Fibroblast of skin of back (primary cell): ENCODE measurements at places on chromosomes 3 and 15.
A peak's percentile ranks its signal among the peaks of the same experiment; 100 is the strongest.

GRCh38 chr3:22691407-22691806 lies 511.7 kb upstream of the UBE2E2 start:
- DNase-seq: no peak

GRCh38 chr15:82040390-82040789 lies 5.4 kb downstream of the MEX3B start:
- peak; percentile 13 for DNase-seq

- DNase-seq: no peak
Observed at GRCh38 chr3:184242297-184242685, 6.5 kb downstream of the ALG3 start.

- DNase-seq: no peak
Observed at GRCh38 chr3:122936335-122936734, 91.2 kb downstream of the SEMA5B start.

DNA sequence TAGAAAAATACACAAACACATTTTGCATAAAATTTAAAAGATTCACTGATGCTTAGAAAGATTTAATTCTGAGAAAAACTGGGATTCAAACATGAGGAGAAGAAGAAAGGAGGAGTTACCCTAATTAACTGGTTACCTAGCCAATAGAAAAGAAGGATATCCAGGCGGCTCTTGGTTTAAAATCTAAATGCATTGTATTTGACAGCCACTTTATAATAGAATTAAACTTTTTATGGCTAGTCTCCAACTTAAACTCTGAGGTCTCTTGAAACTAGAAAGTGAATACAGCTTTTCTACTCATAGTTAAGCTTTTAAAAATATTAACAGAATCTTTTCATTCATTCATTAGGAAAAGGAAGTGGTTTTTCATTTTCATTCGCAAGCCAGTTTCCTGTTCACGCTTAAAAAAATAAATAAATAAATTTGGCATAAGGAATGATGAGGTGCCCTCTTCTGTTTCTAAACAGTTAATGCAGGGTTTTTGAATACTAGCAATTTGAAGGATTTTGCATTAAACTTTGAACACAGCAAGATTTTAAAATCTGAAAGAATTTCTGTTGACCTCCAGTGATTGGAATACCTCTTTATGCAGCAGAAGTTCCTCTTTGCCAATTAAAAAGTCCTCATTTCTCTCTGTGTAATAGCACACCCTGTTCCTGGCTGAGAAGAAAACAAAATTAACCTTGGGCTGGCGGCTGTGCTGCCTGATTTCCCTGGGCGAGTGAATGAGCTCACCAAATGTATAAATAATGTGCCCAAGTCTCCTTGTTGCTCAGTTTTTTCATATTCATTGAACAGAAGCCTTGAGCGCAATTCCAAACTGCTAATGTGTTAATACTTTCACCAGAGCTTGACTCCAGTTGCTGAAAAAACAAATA lies 105.1 kb downstream of the ZMAT3 start:
- DNase-seq: peak; percentile 54

- DNase-seq: no peak
Observed at GRCh38 chr3:9866639-9867038, 13.4 kb downstream of the CIDEC start.

DNA sequence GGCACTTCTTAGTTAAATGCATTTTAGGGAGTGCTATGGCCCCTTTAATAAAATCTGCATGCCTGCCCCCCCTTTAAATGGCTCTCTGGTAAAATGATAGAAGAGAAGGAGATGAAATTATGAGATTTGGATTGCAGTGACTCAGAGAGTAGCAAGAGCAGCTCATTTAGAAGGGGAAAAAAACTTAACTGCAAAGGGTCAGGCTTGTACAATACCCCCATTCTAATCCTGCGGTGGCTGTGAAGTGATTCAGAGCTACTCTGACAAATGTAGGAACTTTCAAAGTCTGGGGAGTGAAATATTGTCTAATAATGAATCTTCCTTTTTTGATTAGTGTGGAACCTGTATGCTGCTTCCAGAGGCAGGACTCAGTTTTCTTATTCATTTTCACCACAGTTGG lies 44.1 kb upstream of the TBC1D23 start:
- no peak for DNase-seq

- DNase-seq: no peak
Observed at GRCh38 chr15:53354874-53355273, 404.6 kb downstream of the WDR72 start.

- no peak for DNase-seq
Observed at GRCh38 chr3:54563501-54564200, 364.2 kb downstream of the LRTM1 start.

GRCh38 chr15:62115847-62116246 lies 49.1 kb downstream of the C2CD4A start:
- DNase-seq: no peak

DNA sequence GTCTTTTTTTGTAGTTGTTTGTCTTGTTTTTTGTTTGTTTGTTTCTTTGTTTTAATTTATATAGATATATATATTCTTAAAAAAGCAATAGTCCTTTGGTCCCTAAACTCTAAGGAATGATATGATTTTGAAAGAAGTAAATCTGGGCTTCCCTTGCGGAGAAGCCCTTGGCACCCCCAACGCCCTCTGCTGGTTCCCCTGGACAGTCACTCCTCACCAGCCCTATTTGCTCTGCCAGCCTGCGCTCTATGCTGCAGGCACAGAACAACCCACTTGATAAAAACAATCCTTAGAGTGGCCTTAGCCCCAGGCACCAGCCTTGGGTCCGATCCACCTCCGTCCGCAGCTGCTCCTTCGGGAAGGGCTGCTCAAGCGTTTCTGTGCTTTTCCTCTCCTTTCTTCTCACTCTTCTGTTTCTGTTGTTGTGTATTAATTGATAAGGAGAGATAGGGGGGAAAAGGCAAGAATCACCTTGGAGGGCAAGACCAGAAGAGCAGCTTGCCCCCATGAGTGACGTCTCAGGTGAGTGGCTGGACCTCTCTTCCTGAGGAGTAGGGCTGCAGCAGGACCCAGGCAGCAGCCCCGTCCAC lies 13.7 kb upstream of the PARP6 start:
- peak; percentile 23 for DNase-seq

GRCh38 chr3:154842536-154842935 lies 237.6 kb upstream of the MME start:
- no peak for DNase-seq

DNA sequence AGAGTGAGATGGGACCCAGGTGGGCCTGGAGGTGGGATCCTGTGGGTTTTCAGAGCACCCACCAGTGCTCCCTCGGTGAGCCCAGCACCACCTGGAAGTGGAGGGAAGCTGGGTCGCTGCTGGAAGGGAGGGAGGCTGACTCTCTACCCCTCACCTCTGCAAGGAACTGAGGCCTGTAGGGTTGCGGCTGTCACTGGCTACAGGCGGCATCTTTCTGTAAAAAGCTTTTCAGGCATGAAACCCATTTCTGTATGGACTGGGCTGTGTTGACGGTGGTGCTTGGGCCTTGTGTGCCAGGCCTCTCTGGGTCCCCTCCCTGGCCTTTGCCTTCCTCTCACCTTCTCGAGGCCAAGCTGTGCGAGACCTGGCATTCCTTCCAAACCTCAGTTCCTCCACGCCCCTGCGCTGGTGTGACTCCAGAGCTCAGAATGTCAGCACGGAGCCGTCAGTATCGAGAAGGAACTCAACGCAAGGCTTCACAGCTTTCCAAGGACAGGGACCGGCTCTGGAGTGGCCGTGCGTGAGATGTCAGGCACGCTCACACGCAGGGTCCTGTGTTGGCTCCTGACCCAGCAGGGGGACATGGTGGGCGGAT lies 16.6 kb downstream of the ABTB1 start:
- no peak for DNase-seq

- DNase-seq: peak; percentile 96
Observed at GRCh38 chr3:9397332-9397905, at the start of gene SETD5. Gene SETD5 (plus strand): TSS chr3:9397615. CDS start chr3:9428939, 31,324 bp downstream.

DNA sequence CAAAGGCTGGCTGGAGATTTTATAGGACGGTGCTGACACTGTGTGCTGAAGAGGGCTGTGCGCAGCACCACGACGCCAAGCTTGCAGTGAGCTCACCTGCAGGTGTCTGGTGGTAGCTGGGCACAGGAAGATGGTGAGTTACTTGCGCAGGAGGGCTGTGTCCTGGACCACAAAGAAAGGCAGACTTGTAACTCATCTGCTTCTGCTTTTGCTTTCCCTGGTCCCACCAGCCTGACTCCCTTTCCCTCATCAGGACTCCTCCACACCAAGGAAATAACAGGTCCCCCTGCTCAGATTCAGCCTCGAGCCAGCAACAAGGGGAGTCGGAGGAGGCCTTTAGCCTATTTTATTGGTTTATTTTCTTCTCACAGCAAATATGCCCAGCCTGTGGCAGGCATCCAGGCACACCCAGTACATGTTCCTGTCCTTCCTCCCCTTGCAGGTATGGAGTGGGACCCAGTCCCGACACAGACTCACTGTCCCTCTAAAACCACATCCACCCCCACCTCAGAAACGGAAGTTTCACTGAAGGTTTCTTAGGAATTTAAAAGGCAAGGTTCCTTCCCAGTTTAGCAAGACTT lies 35.6 kb upstream of the FLNB start:
- no peak for DNase-seq

GRCh38 chr3:111831840-111832239 lies 27.2 kb upstream of the PHLDB2 start:
- no peak for DNase-seq

- peak; percentile 14 for DNase-seq
Observed at GRCh38 chr3:111648991-111649579, 53.9 kb upstream of the ZBED2 start.

GRCh38 chr3:26652164-26652563 lies 29.6 kb downstream of the LRRC3B start:
- no peak for DNase-seq
